ENCODE measurements at places on chromosomes 4 and X.

DNA sequence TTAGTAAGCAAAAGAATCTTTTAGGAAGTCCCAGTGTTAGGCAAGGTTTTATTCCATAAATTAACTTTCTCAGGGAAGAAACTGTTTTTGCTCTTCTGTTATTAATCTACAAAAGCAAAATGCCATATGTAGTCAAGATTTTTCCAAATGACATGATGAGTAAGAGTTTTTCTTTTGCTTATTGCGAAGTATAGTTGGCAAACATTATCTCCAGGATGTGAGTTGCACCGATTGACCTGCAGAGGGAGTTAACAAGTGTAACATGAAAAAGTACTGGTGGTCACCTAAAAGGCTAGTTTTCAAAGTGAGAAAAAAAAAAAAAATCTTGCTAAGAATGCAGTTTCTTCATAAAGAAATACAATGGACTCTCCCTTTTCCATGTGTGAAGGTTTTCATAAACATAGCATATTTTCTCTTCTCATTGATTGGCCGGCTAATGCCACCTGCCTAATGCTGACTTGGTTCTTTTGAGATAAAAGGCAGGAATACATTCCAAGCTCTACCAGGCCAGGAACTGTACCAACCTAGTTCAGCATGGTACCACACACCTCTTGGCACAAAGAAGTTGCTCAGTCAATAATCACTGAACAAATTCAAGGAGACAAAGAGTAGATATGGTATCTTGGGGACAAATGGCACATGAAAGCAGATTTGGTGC is 100.2 kb downstream of the LNX1 start:
- DNase-seq: no peak

DNA sequence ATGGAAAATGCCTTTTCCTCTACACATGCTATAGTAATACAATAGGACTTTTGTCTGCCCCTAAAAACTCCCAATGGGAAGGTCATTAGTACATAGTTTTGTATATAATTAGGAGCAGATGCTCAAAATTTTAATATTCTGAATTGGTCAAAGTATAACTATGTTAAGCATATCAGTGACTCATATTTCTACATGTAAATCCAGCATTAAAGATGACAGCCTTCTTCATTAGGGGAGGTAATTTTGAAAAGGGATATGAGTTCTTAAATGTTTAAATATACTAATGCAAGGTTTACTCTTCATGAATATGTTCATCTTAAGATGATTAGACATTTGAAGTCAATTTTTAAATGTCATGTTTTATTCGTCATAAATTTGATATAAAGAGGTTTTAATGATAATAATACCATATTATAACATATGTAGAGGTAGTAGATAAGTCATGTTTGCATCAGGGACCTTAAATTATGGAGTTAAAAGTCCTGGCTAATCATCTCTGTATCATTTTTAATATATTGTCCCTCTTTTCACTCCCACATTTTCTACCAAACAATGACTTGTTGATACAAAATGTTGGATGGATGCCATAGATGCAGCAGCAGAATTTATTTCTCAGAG is 218.8 kb downstream of the STPG2 start:
- no peak for DNase-seq

DNA sequence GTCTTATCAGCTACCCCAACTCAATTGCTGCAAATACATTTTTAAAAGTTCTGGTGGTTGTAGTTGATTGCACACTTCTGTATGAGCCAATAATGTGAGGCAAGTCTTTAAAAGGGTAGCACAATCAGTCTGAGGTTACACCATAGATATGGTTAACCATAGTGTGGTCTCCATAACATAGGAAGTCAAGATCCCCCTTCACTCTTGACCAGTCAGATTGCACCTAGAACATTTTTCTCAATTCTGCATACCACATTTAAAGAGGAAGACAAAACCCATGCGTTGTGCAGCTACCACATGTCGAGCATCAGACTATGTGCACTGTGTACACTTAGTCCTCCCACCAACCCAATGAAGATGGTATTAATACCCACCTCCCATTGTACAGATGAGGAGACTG is 26.5 kb upstream of the CYBB start:
- DNase-seq: no peak

GRCh38 chr4:153223427-153223801 is 19.2 kb downstream of the TRIM2 start:
- no peak for DNase-seq

DNA sequence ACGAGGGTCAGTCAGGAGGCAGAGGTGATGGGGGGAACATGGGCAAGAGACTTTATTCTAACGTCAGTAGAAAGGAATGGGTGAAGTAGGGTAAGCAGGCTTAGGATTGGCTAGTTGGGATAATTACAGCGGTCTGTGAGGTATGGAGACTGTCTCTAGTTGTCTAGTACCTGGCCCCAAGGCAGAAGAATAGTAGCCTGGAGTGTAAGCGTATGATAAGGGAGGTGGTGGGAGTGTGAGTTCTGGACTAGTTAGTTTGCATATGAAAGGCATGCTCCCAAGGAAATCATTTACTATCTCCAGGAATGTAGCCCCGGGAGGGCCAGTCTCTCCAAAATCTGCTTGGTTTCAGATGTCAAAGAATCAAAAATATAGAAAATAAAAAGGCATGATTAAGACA is 219.6 kb upstream of the ANXA3 start:
- DNase-seq: no peak

- no peak for DNase-seq
These were observed 106.9 kb upstream of the MID1IP1 start for GRCh38 chrX:38694394-38694793.

- no peak for DNase-seq
These were observed 235.1 kb upstream of the HCCS start for GRCh38 chrX:10875995-10876394.

DNA sequence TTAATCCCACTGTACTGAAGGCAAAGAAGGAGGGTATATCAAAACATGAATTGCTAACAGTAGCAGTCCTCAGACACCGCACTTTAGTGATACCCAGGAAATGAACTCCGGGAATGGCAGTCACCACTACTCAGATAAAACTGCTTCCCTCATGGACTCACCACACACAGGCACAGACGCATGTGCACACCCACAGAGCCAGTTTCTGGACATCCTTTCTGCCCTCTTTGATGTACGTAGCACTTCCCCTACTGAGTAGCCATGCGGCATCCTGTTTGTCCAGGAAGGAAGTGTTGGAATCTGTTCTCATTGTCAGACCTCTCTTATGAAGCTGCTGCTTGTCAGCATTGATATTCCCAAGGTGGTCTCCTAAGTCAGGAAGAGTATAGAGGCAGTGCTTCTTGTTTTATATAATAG is 95.7 kb downstream of the DCLK2 start:
- no peak for DNase-seq

- no peak for DNase-seq
These were observed 2.2 kb upstream of the XAGE3 start for GRCh38 chrX:52870046-52870445.

- DNase-seq: no peak
These were observed 160.9 kb downstream of the SMIM20 start for GRCh38 chr4:26074712-26075430.
